GM20000 (cell line): ENCODE measurements at places on chromosomes 7 and 10.

DNA sequence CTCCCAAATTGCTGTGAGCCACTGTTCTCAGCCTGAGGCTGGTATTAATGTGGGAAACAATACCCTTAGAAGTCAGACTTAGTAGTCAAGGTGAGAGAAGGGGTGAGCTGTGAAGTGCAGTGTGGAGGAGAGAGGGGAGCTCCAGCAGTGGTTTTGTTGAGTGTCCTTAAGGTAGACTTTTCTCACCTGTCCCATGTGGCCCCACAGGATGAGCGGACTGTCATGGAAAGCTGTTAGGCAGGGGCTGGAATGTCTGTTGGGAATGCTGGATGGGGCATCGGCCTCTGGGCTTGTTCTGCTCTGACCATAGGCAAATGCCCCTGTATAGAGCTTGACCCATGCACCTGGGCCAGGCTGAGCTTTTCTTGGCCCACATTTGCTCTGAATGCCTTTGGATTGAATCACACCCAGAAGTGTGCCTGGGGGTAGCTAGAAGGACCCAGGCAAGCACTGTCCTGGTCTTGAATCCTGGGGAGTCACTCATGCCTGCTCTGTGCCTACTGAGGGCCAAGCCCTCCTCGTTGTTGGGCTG is 36.3 kb upstream of the SH2D4B start:
- no peak for DNase-seq

DNA sequence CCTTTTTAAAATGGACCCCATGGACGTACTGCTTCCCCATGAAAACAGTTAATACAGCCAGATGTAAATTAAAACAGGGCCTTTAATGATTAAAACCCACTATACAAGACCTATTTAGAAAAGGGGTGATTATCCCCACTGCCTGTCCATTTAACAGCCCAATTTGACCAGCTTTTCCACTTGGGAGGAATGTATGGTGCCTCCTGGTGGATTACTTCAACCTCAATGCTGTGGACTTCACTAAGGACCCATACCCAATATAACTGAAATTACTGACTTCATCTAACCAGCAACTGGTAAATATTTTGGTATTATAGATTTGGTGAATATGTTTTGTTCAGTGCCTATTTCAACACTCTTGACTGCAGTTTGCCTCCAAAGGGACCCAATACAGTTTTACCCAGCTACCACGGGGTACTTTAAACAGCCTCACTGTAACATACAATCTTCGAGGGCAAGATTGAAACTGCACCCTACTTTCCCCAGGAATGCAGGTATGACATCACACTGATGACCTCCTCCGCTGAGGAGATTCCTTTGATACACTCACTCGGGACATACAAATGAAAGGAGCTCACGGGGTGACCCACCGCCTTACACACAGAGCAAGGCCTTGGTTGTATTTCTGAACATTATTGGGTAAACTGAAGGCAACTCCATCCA is 192.8 kb downstream of the DNAJC1 start:
- DNase-seq, result no peak

DNA sequence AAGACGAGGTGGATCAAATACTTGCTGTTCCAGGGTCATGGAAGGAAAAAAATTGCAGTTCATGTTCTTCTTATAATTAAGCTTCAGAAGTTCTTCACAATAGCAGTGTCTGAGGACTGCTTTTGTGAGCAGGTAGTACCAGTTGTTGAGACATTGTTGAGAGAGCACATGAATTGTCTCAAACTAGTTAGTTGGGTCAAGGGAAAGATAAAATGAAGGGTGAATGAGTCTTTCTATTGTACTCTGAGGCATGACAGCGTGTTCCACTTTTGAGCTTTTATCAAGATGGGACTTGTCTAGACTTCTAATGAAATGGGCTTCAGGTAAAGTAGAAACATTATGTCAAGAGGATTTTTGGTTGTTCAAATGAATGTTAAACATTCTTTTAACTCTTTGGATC is 26.0 kb downstream of the KAT6B start:
- DNase-seq, result no peak

DNA sequence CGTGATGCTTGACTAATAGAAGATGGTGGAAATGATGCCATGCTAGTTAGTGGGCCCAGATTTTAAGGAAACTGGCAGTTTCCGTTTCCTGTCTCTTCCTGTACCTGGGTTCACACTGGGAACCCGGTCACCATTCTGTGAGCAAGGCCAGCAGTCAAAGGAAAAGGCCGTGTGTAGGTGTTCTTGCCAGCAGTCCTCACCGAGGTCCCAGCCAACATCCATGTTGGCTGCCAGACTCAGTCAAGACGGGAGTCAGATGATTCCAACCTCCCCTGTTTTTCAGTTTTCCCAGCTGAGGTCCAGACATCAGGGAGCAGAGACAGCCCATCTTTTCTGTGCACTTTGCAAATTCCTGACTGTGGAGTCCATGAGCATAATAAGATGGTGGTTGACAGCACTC is 15.2 kb upstream of the PILRB start:
- no peak for DNase-seq

- no peak for DNase-seq
These were observed 149.8 kb downstream of the TAX1BP1 start for GRCh38 chr7:27889800-27890199.

DNA sequence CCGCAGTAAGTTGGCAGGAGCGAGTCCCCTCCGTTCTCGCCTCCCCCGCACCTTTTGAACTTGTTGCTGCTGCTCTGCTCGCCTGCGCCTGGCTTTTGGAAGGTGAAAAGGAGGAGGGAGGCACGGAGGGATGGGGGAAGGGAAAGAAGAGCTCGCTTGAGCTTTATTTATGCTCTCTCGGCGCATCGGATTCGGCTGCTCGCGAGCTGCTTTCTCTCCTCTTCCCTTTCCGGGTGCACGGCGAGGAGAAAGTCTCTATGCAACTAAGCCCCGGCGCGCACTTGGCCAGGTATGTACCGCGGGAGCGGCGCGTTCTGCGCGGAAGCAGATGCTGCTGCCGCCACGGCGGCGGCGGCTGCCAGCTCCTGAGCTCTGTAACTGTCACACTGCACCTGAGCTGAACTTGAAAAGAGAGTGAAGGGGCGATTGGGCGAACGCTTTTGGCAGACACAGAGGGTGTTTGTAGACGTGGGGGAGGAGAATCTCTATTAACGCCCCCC is 551 bp downstream of the KCND2 start:
- peak; percentile 79 for DNase-seq

DNA sequence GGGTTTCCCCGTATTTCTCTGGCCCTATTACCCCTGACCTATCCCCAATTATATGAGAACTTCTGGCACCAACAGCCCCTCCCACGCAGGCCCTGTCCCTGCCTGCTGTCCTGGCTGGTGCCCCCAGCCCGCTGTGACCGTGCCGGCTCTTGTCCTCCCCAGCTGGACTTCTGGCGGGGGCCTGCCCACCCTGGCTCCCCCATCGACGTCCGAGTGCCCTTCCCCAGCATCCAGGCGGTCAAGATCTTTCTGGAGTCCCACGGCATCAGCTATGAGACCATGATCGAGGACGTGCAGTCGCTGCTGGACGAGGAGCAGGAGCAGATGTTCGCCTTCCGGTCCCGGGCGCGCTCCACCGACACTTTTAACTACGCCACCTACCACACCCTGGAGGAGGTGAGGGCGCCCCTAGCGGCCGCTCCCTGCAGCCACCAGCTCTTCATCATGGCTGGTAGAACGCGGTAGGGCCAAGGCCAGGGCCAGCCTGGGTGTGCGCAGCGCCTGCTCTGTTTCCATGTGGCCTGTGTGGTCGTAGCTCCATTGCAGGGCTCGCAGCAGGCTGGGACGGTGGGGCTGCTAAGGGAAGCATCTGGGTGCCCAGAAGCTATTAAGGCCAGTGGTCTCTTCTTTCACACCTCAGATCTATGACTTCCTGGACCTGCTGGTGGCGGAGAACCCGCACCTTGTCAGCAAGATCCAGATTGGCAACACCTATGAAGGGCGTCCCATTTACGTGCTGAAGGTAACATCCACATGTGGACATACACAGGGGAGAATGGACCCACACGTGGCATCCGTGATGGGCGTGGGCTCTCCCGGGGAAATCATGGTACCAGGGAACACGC is 1.4 kb downstream of the CPA1 start:
- no peak for DNase-seq

DNA sequence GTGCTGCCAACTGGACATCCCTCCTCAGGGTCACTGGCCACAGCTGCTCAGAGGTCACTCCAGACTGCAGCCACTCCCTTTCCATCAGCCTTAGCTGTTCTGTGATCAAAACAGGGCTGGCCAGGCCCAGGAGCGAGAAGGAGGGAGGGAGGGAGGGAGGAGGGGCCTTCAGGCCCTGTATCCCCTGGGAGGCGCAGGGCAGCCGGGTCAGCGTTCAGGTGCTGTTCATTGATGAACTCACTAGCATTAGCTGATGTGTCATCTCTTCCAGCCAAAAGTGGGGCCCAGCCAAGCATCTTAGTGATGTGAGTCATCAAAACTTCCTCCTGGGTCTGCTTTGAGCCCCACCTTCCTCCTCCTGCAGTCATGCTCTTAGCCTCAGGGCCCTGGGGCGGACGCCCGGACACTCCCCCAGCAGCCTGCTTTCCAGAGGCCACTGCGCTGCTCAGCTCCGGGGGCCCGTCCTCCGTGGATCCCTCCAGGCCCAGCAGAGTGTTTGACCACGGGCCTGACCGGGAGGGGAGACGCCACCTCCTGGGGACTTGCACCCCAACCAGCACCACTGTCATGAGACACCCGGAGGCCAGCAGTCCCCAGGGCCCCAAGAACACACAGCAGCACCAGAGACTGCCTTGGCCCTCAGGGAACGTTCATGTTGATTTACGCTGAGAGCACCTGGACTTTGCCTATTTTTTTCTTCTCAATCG is 149.2 kb downstream of the PRKAG2 start:
- DNase-seq, result peak; percentile 41

DNA sequence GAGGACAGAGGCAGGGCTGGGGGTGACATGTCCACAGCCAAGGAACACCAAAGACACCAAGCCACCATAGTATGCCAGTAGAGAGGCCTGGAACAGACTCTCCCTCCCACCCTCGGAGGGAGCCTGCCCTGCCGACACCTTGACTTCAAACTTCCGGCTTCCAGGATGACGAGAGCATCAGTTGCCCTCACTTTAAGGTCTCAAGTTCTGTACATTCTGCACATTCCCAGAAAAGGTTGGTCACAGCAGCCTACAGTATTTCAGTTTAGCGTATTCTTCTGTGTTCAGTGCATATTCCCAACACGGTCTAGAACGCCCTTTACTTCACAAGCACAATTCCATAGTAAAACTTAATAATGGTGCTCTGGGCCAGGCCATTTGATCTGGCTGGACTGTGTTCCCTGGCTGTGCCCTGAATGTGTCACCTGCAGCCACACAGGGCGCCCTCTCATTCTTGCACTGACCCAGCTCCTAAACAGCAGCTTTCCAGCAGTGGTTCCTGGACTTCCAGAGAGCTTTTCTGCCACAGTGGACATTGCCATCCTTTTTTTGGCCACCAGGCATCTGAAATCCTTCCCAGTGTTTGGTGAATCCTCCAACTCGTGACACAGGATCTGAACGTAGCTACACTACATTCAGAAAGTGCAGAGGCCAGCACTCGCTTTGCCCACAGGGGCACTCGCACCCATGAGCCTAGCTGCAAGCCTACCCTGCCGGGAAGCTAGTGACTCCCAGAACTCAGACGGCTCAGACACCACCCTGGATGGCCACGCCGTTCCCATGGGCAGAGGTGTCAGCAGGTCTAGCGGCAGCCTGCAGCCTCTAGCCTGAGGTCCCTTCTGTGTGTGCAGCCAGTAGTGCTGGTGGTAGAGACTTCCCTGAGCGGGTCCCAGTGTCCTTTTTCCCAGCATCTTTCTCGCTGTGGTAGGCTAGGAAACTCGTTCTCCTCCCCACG is 36.4 kb upstream of the INSIG1 start:
- DNase-seq, result no peak

DNA sequence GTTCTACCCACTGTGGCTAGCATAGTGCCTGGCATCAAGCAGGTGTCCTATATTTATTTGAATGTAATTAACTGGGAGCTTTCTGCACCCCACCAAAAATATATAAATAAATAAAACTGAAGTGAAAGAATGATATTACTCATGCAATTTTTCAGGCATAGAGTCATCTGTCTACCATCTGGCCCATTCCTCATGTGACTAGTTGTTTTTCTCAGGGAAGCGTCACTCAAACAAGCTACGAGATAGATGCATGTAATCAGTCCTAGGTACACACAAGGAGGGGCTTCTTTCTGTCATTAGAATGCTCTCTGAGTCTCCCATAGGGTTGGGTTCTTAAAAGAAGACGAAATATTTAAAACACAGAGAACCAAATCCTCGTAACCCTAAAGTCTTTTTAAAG is 255.5 kb upstream of the KMT2E start:
- no peak for DNase-seq

- no peak for DNase-seq
These were observed 94.4 kb upstream of the GATA3 start for GRCh38 chr10:7960108-7960507.

DNA sequence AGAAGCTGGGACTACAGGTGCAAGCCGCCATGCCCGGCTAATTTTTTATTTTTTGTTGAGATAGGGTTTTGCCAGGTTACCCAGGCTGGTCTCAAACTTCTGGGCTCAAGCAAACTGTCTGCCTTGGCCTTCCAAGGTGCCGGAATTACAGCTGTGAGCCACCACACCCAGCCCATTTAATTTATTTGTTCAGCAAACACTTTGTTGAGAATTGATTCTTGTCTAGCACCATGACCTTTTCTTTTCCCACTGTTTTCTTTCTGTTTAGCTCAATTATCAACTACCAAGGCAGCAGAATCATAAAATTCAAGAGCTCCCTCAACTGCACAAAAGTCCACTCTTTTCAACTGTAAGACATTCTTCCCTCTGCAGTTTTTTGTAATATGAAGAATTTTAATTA is 47.8 kb upstream of the PARD3 start:
- DNase-seq, result no peak

DNA sequence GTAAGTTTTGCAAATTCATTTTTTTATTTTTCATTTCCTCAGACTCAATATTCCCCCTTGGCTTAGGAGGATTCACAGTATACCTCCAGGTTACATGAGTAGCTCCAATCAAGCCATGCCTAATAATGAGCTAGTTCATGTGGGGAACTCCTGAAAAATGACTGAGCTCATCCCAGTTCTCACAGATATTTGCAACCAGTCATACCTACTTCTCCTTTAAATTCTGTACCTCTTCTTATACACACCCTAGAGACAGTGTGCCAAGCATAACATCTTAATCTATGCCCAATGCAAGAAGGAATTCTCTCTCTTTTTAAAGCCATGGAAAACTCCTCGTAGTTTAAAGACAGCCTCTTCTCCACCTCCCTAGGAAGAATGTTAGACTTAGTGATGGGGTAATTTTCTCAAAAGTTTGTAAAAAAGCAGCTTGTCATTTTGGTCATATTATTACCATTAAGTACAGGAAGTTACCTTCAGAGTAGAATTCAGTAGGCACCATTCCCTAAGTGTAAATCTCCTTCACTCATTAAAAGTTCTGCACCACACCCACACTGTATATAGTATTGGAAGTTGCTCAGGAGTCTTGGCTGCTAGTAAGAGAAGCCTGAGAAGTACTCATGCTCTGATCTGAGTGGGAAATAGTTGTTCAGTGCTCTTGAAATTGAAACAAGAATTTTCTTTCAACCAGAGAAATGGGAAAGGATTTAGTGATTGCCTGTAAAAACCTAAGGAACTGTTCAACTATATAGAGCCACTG is 72.7 kb downstream of the PTPRZ1 start:
- DNase-seq, result no peak
